ENCODE measurements at places on chromosomes 3 and 15.

GRCh38 chr3:37237252-37237651 lies 62.9 kb upstream of the LRRFIP2 start:
- no peak for DNase-seq

- DNase-seq = no peak
Measured at GRCh38 chr3:48347500-48347899, 14.0 kb upstream of the SPINK8 start.

- no peak for DNase-seq
Measured at GRCh38 chr15:46213551-46213950, 578.7 kb downstream of the SQOR start.

- no peak for DNase-seq
Measured at GRCh38 chr3:174758943-174759342, 100.2 kb upstream of the NAALADL2 start.

DNA sequence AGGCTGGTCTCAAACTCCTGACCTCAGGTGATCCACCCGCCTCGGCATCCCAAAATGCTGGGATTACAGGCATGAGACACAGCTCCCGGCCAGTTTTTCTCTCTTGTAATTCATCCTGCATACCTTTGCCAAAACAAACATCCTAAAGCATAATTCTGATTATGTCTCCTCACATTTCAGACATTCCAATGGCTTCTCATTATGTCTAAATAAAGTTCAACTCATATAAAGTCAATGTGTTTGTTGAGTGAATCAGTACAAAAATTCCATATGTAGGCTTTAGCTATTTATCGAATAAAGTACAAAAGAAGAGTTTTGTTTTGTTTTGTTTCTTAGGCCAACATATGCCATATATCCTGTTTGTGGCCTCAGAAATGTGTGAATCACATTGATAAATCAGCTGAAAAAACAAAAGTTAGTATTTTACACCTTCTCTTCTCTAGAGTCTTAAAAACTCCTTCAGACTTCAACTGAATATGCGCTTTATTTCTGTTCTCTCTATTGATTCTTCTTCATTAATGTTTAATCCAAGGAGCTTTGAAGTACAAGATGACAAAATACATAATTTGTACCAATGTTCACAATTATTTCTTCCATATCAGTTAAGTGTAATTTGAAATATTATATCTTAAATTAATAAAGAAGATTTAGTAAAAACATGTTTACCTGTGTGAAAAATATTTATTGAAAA lies 165.8 kb downstream of the MECOM start:
- no peak for DNase-seq

DNA sequence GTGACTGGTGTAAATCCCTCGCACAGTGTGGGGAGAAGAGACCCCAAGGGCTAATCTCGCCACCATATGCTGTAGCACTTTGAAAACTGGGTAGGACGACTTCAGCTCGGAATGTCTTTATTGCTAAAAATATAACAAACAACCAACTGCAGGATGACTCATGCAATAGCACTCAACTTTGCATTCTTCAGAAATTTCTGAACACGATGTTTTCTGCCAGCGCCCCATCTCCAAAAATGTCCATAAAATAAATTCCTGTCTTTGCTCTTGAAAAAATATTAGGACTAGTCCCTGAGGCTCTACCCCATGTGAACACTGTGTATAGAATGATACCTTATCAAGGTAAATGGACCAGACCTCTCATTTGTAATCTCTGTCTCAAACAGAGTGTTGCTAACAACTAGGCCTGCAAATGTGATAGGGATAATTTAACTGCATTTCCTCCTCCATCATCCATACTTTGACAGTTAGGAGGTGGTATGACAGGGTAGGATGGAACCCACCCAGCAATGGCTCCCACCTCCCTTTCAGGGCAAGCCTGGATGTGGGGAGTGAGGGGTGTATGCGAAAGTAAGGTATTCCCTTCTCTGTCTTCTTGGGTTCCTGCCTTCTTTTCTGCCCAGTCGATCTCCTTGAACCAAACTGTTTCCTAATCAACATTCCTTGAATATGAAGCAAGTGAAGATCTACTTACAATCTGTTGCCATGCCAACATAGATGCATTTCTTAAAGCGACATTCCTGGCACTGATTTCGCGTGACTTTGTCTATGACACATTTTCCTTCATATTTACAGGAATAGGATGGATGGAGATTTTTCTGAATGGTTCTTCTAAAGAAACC lies 201.1 kb downstream of the NR1D2 start:
- no peak for DNase-seq

Measured in activated CD8-positive, alpha-beta memory T cell treated with anti-CD3 and anti-CD28 coated beads for 1 hour (primary cell).